MG63 (cell line): ENCODE measurements at places on chromosomes 7 and 10.

DNA sequence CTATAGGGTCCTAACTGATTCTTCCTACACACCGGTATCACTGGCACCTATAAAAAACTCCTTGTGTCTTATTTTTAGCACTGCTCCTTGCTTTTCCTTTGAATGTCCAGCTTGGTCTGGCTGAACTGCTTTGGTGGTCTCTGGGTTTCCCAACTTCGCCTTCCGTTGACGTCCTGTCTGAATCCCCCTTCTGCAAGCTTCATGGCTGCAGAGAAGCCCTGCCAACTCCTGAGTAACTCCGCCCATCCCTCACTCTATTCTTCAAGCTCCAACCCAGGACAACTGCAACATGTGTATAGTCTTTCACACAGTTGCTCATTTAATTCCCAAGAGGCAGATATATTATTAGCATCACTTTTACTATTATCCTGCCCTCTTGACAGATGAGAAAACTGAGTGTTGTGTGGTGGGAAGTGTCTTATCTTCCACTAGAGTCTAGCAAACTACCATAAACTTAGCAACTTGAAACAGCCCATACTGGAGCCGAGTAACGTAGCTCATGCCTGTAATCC, 40.9 kb downstream of the MTURN start:
- DNase-seq = no peak

DNA sequence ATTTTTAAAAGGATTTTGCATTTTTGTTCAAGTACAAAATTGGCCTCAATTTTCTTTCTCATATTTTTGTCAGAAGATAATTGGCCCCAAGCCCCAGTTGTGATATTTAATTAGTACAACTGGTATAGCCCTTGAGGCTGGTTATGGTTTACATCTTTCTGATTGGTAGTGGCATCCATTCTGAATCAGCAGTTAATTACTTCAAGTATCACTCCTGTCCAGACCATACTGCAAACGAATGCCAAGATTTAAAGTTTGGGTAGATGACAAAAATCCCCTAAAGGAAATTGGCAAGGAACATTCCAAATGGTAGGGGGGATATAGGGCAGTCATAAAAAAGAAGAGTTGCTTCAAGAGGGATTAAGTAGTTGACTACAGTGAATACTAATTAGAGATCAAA, 23.1 kb downstream of the MYPN start:
- DNase-seq = no peak

DNA sequence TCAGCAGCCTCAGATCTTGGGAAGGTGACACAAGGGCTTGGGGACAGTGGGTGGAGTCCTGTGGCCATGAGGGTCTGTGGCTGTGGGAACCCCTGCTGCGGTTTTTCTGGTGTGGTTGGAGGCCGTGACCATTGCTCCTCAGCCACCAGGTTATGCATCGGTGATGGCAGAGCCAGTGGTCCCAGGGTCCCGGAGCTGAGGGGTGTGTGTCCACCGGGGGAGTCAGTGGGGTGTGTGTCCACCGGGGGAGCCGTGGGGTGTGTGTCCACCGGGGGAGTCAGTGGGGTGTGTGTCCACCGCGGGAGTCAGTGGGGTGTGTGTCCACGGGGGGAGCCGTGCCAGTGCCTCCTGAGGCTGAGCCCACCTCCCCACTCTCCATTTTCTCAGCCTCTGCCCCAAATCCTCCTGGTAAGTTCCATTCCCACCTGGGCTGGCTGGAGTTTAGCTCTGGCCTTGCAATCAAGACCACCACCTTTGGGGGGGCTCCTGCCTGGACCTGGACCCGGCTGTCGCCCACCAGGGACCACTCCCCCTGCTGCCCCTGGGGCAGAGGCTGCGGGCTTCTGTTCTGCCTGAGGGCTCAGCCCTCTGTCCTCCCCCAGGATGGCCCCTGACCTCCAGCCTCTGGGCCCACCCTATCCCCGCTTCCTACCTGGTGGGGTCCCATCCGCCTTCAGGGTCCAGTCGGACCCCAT, 143.5 kb downstream of the ELFN1 start:
- no peak for DNase-seq

DNA sequence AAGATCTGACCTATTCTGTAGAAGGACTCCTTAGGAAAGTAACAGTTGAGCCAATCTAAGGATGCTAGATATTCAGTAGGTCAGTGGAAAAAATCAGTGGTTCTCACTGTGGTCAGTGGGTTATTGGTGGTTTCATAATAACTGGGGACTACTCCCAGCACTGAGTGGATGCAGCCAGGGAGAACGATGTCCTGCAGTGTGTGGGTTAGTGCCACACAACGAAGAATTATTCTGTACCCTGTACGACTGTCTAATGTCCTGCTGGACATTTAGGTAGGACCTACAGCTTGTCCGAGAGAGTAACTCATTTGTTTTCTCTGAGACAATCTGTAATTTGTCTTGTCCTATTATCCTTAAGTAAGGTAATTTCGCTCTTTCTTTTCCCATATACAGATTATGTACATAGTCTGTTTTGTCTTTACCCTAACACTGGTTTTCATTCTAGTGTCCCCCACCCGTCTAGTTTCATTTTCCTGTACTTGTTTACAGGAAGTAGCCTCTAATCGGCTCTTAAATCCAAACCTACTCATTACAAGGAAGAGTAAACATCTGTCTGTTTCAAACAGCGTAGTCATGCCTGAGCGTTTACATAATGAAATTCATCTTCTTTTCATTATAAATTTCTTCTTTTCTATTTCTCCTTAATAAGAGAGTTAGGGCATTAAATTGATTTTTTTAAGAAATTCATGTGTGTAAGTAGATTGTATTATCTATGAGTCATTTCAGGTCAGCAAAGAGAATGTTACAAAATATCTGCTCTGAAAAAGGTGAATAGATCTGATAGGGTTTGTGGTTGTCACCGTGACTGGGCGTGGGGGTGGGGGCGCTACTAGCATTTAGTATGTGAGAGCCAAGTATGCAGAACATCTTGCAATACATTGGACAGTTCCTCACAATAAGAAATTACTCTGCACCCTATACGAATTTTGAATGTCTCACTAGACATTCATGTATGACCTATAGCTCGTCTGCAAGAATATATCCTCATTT, 8.3 kb upstream of the ZC3HAV1L start:
- no peak for DNase-seq

GRCh38 chr7:122136078-122136477, 8.0 kb downstream of the AASS start:
- DNase-seq = no peak

DNA sequence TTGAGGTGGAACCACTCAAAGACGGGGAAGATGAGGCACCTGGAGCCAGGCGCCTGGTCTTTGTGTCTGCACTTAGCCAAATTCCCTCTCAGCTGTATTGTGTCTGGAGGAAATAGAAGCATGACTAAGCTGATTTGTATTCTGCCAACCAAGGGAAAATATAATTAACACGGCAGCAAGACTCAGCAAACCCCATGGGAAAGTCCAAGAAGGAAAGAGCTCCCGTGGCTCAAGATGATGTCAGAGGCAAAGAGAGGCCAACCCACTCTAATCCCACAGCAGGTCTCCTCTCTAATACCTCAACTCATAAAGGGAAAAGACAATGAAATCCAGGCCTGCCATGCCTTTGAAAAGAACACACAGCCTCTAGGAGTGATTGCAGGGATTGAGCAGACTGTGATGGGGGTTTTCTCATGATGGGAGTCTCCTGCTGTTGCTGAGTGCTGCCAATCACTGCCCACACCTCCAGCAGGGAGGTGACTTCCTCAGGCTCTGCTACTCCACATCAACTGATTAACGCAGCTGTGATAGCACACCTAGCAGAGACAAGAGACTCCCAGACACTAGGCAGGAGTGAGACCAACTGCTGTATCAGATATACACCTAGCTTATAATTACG, 255.5 kb upstream of the C7orf33 start:
- peak; percentile 65 for DNase-seq

DNA sequence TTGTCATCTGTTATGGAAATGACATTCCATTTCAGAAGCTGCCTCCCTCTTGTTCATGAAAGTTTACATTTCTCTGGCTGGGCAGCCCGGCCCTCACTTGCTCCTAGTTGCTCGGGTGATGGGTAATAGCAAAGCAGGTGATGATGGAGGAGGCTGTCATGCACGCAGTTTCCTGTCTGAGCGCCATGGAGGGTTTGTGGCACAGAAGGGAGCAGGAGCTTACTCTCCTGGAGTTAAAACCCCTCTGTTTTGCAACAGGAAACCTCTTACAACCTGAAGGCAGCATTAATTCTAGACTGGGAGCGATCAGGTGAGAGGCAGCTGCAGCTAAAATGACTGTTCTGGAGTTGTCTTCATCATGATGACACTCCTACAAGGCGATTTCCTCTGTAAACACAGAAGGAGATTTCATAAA, 34.1 kb upstream of the MKI67 start:
- DNase-seq = no peak

DNA sequence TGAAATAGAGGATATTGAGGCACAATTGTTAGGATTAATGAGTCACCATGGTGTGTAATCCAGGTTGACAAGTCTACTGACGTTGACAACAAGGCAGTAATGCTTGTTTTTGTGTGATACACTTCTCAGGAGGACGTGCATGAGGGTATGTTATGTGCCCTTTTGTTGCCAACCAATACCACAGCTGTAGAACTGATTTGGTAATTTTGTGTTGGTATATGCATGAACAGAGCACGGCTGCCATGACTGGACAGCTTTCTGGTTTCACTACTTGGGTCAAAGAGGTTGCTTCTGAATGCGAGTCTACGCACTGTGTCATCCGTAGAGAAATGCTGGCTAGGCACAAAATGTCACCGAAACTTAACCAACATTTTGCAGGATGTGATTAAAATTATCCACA, 32.9 kb downstream of the PHTF2 start:
- DNase-seq = no peak

GRCh38 chr10:66877361-66877760, 48.5 kb upstream of the LRRTM3 start:
- DNase-seq = no peak
